ENCODE measurements at places on chromosomes 2 and 18.

- DNase-seq = no peak
Measured at GRCh38 chr2:164937864-164938401, 17.4 kb downstream of the SLC38A11 start.

GRCh38 chr2:28199995-28200679 is 192.5 kb upstream of the FOSL2 start:
- no peak for DNase-seq

GRCh38 chr2:240928476-240929363 is 22.6 kb downstream of the CROCC2 start:
- no peak for DNase-seq

GRCh38 chr2:211103989-211104388 is 547.6 kb downstream of the CPS1 start:
- DNase-seq = no peak

DNA sequence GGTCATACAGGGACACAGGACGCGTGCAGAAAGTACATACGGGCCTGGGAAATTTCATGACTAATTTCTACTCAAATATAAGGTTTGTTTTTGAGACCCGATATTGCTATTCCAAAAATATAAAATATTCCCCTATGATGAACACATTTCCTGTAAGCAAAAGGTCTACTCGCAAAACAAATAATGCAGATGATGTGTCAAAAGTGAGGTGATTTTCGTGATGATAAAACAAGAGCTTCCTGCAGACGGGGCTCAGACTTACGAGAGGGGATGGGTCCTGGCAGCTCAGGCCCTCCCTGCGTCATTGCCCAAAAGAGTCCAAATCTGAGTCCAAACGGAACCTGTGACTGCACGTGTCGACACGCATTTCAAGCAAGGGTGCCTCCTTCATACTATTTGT is 62.7 kb downstream of the MBP start:
- no peak for DNase-seq

DNA sequence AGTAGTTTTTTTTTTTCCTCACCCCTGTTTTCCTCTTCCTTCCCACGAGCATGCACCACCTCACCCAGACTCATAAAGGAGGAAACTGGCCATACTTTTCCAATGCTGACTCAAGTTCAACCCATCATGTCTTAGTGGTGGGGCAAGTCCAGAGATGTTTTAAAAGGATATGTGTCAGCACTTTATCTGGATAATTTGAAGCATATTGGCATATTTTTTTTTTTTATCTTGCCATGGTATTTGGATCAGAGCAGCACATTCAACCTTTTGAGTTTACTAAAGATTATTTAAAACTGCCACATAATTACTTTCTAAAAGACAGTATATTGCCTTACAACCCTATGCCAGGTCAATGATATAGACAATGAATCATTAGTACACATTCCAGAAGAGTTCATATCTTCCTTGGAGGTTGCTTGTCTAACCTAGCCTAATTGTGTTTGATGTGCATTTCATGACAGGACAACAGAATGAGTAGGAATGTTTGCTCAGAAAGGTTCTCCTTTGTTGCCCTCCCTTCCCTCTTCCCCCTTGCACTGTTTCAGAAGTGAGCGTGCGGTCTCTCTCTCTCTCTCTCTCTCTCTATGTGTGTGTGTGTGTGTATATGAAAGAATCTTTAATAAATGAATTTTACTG is 950.7 kb upstream of the FAM98A start:
- no peak for DNase-seq

DNA sequence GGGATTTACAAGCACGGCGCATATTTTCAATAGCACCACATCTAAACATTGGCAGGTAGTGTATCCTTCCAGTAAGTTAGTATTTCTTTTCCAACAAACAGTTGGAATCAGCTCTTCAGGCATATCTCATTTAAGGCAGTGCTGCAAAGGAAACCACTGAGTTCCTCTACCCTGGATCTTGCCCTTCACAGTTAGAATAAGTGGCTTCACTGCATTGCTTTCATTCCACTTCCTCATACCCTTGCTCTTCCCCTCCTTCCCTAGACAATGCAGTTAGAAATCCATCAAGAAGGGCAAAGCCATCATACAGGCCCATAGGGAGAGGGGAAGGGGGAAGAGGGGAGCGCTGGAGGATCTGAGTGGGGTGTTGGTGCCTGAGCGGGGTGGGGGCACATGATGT is 173.7 kb downstream of the FBXO15 start:
- DNase-seq = no peak

GRCh38 chr2:239791526-239792404 is 233.4 kb downstream of the NDUFA10 start:
- DNase-seq = no peak

DNA sequence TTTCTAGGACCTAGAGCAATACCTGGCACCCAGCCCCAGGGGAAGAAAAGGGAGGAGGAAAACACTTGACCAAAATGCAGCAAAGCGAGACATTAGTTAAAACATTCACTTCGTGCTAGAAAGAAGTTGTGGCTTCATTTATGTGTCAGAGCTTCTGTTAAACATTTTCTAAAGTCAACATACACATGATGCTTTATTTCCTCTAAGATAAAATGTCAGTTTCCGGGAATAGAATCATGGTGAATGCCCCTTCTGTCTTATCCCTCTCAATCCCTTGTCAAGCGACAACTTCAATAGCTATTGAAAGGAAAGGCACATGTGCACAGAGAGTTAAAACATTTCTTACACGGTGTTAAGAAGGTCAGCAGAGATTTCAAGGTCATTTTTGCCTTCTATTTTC is 404.6 kb upstream of the CWC22 start:
- DNase-seq = no peak

GRCh38 chr2:119860924-119861323 is 101.2 kb downstream of the PTPN4 start:
- DNase-seq = no peak

DNA sequence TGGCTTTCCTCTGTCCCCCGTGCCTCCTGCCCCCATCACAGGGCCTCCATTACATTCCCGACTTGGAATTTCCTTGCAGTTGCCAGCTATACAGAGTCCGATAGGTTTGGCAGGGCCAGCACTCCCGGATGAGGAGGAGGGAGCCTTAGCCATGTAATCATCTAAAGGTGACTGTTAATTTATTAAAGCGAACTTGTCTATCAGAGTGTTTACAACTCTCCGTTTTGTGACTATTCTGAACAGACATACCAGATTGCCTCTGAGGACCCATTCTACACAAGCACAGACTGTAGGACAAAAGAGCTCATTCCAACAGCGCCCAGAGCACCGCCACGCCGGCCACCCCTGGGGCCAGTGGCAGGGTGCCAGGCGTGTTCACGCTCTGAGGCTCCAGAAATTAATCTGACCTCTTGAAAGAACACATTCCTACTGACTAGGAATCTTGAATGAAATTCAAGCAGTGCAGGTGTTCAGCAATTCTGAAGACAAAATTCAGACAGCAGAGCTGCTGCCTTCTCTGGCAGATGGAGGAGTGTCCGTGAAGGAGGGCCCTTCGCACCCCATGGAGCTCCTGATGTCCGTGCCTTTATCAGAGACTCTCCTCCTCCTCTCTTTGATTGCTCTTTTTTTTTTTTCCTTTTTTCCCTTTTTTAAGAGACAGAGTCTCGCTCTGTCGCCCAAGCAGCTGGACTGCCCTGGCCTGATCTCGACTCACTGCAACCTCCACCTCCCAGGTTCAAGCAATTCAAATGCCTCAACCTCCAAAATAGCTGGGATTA is 58.1 kb upstream of the RALBP1 start:
- DNase-seq = peak; percentile 51

GRCh38 chr2:83565181-83565580 is 893.9 kb downstream of the SUCLG1 start:
- no peak for DNase-seq

Data from foreskin fibroblast (primary cell).